ENCODE measurements at places on chromosomes 3 and 15.
A peak's percentile ranks its signal among the peaks of the same experiment; 100 is the strongest.

- no peak for DNase-seq
Observed at GRCh38 chr3:49519296-49519695, 35.0 kb upstream of the BSN start.

DNA sequence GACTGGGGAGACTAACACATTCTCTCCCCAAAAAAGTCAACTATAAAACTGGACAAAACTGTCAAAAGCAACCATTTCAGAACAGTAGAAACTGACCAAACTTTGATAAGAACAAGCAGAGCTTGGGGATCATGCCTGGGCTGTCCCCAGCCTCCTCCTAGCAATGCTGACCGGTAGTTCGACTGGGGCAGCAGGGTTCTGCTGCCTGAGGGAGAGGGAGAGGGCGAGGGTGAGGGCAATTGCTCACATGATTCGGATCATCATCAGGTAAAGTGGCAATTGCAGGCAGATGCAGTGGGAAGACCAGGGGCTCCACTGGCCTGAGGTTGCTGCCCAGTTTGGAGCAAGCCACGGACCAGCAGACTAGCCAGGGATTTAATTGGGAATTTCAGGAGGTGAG, 88.6 kb downstream of the OSBPL10 start:
- DNase-seq, result no peak

GRCh38 chr3:15676259-15676658, 74.7 kb downstream of the BTD start:
- DNase-seq, result peak; percentile 24

GRCh38 chr15:80414546-80415357, 10.6 kb downstream of the ARNT2 start:
- DNase-seq, result no peak

DNA sequence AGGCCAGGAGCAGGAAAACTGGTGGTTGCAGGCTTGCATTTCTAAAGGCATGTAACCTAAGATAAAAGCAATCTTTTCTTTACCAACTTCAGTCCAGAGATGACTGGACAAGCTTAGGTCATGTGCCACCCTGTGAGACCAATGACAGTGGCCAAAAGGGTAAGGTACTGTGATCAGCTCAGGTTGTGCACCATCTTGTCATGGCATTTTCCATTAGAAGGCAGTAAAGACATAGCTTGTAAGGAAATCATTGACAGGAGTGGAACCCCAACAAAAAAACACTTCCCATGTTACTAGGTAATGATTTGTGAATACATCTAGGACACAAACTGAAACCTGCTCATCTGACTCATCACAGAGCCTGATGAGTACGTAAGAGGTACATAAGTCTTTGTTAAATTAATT, 35.2 kb downstream of the SSR3 start:
- no peak for DNase-seq

DNA sequence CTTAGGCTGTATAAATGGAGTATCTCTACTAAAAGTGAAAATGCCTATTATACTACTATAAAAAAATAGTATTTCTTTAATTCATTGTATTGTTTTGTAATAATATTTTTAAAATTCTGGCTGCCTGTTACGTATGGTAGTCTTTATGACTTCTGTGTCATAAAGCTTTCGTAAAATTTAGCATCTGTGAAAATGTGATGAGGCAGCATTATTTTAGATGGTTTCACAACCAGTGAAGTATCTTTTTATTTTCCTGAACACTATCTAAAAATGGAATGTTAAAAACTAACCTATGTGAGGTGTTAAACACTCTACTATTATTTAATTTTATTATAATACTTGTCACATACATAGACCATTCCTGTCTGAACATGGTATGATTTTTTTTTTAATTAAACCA, 46.2 kb downstream of the LRCH3 start:
- DNase-seq, result no peak

GRCh38 chr3:43468133-43468532, 153.7 kb downstream of the ANO10 start:
- peak; percentile 22 for DNase-seq

DNA sequence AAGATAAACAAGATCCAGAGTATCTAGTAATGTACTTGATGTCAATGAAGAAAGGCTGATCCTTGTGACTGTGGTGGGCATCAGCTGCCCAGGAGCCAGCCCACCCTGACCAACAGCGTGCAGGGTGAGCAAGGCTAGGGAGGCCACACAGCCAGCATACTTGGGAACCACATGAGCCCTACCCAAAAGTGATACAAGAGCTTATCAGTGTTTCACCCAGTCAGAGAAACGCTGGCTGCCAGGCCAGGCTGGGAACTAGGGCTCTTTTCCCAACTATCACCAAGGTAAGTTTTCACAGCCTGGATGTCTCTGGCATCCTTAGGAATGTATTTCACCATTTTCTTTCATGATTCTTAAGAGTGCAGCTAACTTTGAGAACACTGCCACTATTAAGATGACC, 24.9 kb downstream of the CHAC1 start:
- no peak for DNase-seq

GRCh38 chr15:69931156-69931555, 166.6 kb downstream of the TLE3 start:
- no peak for DNase-seq

- no peak for DNase-seq
Observed at GRCh38 chr15:24955531-24955921, 739 bp downstream of the SNRPN start.

GRCh38 chr15:77004189-77004588, 9.3 kb downstream of the PSTPIP1 start:
- DNase-seq, result no peak

- no peak for DNase-seq
Observed at GRCh38 chr3:32972482-32973146, 21.2 kb downstream of the CCR4 start.

GRCh38 chr3:10329495-10330015, 8.6 kb upstream of the SEC13 start:
- no peak for DNase-seq
